T-helper 17 cell (primary cell): ENCODE measurements at places on chromosomes 11 and 22. TPM values are rescaled to one million over a fixed set of nuclear protein-coding genes. Genes with fewer than 3 reads are reported as not detected.

DNA sequence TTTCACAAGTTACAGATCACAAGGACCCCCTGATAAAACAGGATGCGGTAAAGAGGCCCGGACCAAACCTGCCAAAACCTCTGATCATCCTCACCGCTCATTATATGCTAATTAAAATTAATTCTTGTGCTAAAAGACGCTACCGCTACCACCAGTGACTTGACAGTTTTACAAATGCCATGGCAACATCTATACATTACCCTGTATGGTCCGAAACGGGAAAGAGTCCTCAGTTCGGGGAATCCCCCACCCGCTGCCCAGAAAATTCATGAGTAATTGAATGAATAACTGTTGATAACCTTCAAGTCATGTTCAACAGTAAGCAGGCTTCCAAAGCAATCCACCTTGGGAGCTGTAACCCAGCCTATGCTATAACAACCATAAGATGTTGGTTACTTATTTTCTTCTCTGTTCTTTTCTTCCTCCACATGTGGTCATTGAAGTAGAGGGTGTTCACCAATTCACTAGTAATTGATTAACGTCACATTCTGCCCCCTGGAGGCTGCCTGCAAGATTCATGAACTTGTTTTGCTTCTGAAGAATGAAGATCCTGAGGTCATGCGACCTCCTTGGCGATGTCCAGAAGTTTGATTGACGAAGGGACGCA is 20.6 kb downstream of the APOBEC3H start:
- peak; percentile 57 for DNase-seq
- H3K4me3 ChIP-seq: peak overlapping the region; percentile 65
- H3K27ac ChIP-seq: peak overlapping the region; percentile 91
- peaks cover 26% of the 10 kb centered on the region for H3K4me1 ChIP-seq
- no peaks in the 10 kb centered on the region for H3K36me3 ChIP-seq
- no peaks in the 10 kb centered on the region for H3K27me3 ChIP-seq

DNA sequence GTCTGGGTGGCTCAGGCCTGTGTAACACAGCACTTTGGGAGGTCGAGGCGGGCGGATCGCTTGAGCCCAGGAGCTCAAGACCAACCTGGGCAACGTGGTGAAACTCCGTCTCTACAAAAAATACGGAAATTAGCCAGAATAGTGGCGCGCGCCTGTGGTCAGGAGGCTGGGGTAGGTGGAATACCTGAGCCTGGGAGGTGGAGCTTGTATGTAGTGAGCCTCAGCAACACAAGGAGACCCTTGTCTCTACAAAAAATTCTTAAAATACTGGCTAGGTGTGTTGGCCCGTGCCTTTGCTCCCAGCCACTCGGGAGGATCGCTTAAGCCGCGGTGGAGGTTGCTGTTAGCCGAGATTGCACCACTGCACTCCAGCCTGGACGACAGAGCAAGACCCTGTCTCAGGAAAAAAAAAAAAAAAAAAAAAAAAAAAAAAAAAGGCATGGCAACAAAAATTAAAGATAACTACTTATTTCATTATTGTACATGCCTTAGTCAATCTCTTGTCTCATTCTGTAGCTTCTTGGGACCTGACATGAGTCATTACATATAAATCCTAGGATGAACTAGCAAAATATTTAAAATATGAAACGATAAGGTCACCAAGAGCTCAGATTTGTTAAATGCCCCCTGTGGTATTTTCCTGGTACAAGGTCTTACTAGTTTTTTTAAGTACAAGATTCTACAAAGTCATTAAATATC is 1.1 kb downstream of the TAF1D start:
- H3K4me1 ChIP-seq: peaks cover 57% of the 10 kb centered on the region
- H3K27ac ChIP-seq: peak overlapping the region; percentile 99
- H3K4me3 ChIP-seq: peak overlapping the region; percentile 99
- no peaks in the 10 kb centered on the region for H3K27me3 ChIP-seq
- H3K36me3 ChIP-seq: peaks cover 6% of the 10 kb centered on the region
- DNase-seq: no peak

- H3K4me1 ChIP-seq: no peaks in the 10 kb centered on the region
- H3K27me3 ChIP-seq: no peaks in the 10 kb centered on the region
- H3K36me3 ChIP-seq: no peaks in the 10 kb centered on the region
Measured at GRCh38 chr11:79809487-79809886, 368.7 kb upstream of the TENM4 start.

GRCh38 chr11:9839550-9839949 is 175.7 kb downstream of the SWAP70 start:
- peaks cover 17% of the 10 kb centered on the region for H3K4me1 ChIP-seq
- H3K27ac ChIP-seq: peak overlapping the region; percentile 39

GRCh38 chr11:69394869-69395246 is 86.6 kb upstream of the LINC01488 start:
- no peak for DNase-seq
- H3K4me1 ChIP-seq: peaks cover 3% of the 10 kb centered on the region
- H3K27ac ChIP-seq: no peak overlapping the region
- no peak overlapping the region for H3K4me3 ChIP-seq

DNA sequence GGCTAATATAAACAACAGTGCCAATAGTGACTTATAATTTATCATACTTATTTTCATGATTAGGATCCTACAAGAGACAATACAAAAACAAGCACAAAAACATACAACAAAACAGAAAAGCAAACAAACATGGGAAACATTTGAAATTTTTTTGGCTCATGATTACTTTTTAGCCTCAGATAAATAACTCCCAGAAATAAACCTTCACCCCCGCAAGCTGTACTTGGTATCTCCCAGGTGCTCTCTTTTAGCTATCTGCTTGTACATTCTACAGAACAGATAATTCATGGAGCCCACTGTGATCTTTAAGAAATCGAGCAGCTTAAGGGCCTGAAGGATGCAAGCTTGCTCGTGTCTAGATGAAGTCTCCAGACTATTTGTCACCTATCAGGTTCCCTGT is 883 bp downstream of the NXPE4 start:
- no peaks in the 10 kb centered on the region for H3K36me3 ChIP-seq
- no peak overlapping the region for H3K27ac ChIP-seq
- DNase-seq: no peak
- H3K27me3 ChIP-seq: peaks cover 6% of the 10 kb centered on the region
- H3K4me3 ChIP-seq: no peak overlapping the region
- no peaks in the 10 kb centered on the region for H3K4me1 ChIP-seq

DNA sequence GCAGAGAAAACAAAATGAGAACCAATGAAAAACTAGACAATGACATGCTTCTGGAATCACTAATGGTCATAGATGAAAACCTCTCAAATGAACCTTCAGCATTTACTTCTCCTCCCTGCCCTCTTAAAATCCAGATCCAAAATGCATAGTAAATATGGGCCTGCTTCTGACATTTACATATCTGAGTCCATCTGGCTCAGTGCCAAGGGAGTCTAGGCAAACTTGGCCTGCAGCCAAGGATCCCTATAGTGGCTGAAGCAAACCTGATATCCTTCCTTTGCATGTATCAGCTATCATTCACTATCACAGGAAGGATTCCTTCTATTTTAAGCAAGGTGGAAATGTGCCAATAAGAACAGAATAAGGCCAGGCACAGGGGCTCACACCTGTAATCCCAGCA is 104.8 kb downstream of the C11orf58 start:
- no peaks in the 10 kb centered on the region for H3K27me3 ChIP-seq
- DNase-seq: no peak
- no peak overlapping the region for H3K4me3 ChIP-seq
- H3K4me1 ChIP-seq: peaks cover 4% of the 10 kb centered on the region
- H3K27ac ChIP-seq: no peak overlapping the region

The PLAAT4 gene
- 110 TPM for total RNA-seq

The RFPL3 gene
- not detected for total RNA-seq

The FJX1 gene
- total RNA-seq: not detected

The CLDN5 gene
- total RNA-seq: 20.0 TPM

The PRR33 gene
- total RNA-seq: not detected

The CTTN gene
- 3.1 TPM for total RNA-seq
